ENCODE measurements at places on chromosomes 2 and 18.

DNA sequence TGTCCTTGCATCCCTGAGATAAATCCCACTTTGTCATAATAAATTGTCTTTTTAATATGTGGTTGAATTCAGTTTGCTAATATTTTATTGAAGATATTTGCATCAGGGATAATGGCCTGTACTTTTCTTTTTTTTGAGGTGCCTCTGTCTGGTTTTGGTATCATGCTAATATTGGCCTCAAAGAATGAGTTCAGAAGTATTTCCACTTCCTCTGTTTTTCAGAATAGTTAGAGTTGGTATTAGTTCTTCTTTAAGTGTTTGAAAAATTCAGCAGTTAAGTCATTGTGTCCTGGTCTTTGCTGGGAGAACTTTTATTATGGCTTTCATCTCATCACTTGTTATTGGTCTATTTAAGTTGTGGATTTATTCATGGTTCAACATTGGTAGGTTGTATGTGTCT, 464.1 kb upstream of the CRIM1 start:
- no peak for DNase-seq

GRCh38 chr2:25437881-25438662, 96.3 kb upstream of the DNMT3A start:
- DNase-seq: no peak

DNA sequence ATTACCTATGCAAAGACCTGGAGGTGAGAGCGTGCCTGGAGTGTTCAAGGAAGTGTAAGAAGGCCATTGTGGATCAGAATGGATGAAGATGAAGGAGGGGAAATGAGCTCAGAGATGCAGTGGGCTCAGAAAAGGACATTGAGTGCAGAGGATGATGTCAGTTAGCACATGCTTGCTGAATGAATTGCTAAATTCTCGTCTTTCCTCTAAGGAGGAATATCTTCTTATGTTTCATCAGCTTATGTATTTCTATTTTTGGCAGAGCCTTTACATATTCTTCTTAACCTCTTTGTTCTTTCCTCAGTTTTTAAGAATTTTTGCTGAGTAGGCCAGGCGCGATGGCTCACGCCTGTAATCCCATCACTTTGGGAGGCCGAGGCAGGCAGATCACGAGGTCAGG, 30.9 kb downstream of the FAM171B start:
- DNase-seq: no peak

DNA sequence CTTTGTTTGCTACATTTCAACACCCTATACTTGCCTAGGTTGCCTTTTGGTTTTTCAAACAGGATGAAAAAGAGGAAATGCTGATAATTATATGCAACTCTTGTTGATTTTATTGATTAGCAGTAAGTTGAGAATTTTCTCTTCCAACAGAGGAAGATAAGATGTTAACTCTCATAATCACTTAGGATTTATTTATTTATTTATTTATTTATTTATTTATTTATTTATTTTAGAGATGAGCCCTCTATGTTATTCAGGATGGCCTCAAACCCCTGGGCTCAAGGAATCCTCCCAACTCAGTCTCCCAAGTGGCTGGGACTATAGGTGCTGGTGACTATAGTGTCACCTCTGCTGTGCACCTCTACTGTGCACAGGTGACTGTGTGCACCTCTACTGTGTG, 111.4 kb upstream of the GLS start:
- DNase-seq: no peak

DNA sequence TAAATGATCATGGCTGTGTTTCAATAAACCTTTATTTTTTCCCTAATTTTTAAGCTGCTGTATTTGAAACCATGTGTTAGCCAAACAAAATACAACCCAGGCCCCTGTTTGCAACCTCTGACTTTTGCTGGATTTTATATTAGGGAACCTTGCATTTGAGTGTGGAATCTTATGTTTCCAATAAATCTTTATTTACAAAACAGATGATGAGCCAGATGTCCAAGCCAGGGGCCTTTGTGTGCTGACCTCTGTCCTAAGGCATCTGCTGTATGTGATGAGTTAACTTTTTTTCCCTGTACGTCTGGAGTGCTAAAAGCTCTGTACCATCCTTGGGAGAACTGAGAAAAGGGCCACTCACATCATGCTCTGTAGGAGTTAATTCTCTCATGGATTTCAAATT, 162.9 kb downstream of the TRIB2 start:
- no peak for DNase-seq

- no peak for DNase-seq
These were observed 1183.7 kb upstream of the NXPH2 start for GRCh38 chr2:139963863-139964355.

- no peak for DNase-seq
These were observed 58.7 kb upstream of the PEX13 start for GRCh38 chr2:60958800-60959199.

- DNase-seq: no peak
These were observed 21.0 kb downstream of the DNAH6 start for GRCh38 chr2:84537251-84537650.
